ENCODE measurements at places on chromosomes 11 and 22.

DNA sequence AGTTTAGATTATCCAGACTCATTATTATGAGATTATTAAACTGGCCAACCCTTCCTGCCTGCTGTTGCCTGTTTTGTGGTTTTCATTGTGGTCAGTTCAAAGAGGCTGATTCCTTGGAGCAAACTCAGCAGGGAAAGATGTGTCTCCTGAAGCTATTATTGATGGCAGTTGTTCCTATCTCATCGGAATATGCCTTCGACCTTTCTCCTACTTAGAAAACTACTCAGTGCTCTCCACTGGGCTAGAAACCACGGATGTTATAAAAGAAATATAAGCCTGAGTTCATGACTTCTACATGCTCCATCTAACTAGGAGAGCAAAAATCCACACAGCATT is 80.2 kb upstream of the NAV2 start:
- DNase-seq = no peak

DNA sequence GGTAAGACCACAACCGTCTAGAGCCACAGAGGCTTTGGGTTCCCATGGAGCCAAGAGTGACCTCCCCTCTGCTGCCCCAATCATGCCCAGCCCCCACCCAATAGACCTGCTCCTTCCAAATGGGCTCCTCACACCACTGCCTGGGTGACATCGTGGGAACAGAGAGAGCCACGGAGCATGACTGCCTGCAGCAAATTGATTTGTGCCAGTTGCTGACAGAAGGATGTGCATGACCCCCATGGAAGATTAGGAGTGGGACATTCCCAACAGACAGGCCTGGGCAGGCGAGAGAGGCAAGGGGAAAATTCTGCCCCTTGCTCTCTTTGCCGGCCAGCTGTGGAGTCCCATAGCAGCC is 88.5 kb downstream of the TENM4 start:
- DNase-seq = no peak

GRCh38 chr22:25828422-25828821 is 86.4 kb downstream of the MYO18B start:
- DNase-seq = no peak

GRCh38 chr11:8477151-8477550 is 116.9 kb downstream of the STK33 start:
- no peak for DNase-seq

DNA sequence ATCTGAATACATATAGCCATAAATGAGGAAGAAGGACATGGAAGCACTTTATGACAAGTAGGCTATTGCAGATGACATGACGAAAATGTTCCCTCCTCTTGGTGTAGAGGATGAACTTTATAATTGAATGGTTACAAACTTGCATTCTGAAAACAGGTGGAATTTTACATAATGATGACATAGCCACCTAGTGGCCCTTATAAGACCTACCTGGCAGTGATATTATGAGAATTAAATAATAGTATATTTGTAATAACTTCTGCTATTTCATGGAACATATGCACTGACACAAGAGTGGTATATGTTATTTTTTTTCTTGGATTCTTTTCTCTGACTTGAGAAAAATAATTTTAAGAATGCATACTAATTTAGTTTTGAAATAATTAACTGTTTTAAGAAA is 22.9 kb downstream of the TRIM22 start:
- no peak for DNase-seq

GRCh38 chr11:132122735-132123134 is 752.3 kb downstream of the NTM start:
- no peak for DNase-seq

DNA sequence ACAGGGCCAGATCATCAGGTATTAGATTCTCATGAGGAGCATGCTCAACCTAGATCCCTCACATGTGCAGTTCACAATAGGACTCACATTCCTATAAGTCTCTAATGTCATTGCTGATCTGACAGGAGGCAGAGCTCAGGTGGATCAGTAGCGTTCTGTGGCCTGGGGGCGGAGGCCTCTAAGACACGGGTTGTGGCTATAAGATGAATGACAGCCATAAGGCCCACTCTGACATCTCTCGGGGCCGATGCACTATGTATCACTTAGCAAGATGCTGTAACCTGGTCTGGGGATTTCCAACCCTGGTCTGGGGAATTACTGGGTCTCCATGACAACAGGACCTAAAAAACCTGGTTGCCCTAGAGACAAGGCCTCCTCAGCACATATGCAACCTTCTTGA is 932.7 kb downstream of the TBC1D22A start:
- no peak for DNase-seq

GRCh38 chr11:37857726-37858125 is 1259.7 kb upstream of the RAG2 start:
- no peak for DNase-seq

DNA sequence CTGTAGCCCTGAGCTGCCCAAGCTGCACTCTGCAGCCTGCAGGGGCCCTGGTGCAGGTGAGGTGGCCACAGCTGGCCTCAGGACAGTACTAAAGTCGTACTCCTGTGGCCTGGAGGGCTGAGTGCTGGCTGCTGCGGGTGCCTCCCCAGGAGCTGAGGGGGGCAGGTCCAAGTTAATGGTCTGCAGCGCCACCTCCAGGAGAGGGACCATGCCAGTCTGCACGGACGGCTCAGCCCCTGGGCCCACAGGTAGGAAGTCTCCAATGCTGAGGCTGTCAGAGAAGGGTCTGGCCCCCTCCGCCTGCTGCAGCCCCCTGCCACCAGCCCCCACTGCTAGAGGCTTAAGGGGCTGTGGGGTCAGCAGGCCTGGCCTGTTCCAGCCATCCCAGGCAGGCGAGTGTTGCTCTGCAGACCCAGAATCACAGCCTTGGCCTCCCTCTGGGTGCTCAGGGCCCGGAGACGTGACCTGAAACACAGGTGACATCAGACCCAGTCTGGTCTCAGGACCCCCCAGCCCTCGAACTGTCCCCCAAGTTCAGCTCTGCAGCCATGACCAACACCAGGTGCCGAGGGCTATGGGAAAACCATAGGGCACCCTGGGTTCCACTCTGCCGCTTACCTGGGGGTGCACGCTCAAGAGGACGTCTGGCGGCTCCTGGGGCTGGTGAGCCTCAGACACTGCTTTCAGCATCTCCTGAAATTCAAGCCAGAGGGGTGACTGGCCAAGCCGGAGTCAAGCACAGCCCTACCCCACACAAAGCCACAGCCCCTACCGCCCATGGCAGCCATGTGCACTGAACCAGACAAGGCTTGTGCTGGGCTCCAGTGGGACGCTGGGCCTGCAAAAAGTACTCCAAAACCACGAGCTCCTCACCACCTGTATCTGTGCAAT is 20.8 kb downstream of the SELENOO start:
- no peak for DNase-seq

DNA sequence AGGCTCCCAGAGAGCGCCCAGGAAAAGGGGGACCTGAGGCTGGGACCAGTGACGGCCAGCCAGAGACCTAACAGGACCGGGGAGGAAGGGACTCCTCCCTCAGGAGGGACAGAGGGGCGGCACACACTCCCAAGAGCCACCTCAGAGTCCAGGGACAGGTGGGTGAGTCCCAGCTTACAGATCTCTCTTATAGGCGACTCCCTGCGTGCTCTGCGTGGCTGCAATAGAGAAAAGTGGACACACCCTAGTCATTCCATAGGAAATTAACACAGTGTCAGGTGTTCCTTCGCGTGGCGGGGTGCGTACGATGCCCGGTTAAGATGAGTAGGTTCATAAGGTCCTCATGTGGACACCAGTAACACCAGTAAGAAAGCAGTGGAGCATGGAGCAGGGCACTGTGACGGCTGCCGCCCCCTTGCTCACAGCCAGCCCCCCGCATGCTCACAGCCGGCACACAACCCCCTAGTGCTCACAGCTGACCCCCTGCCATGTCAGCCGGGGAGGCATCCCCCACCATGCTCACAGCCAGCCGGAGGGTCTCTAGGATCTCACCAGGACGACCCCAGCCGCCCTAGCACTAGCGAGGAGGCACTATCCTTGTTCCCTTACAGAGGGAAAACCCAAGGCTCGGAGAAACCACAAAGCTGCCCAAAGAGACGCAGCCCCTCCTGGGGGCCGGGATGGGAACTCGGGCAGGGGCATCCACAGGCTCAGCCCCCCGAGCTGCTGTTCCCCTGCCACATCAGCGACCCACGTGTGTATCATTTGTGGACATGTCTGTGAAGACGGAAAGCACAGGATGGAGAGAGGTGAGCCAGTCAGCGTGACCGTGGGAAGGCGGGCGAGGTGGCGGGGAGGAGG is 426.8 kb downstream of the TBC1D22A start:
- no peak for DNase-seq

DNA sequence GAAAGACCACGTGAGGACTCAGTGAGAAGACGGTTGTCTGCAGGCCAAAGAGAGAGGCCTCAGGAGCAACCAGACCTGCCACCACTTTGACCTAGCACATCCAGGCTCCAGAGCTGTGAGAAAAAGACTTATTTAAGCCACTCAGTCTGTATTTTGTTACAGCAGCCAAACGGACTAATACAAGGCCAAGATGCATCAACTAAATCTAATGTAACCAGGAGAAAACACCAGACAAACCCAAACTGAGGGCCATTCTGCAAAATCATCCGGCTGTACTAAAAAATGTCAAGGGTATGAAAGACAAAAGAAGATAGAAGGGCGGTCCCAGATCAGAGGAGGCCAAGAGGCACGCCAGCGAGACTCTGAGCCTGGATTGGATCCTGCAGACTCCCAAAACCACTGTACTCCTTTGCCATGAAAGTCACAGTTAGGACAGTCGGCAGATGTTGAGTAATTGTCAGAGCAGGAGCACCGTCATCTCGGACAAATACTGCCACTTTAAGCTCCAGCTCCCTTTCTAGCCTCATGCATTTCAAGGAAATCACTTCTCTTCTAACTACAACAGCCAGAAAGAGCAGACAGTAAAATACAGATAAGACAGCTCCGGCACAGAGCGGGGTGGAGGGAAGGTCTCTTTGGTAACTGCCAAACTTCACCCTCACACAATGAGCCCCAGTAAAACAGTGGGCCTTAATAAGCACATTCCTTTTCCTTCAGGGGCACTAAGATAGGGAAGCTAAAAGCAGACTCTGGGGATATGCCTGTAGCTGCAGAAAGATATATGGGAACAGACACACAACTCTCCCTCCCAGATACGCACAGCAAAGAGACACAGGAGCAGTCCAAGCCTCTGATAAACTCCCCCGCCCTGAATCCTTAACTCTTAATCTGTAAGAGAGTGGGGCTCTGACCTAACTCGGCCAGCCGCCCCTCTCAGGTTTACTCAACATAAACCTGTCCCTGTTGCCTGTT is 3.5 kb upstream of the ZP1 start:
- DNase-seq = no peak

- DNase-seq = no peak
Measured at GRCh38 chr22:22406445-22407027, 102.0 kb downstream of the ZNF280B start.

- DNase-seq = peak; percentile 3
Measured at GRCh38 chr11:73931039-73931645, 19.7 kb upstream of the DNAJB13 start.

DNA sequence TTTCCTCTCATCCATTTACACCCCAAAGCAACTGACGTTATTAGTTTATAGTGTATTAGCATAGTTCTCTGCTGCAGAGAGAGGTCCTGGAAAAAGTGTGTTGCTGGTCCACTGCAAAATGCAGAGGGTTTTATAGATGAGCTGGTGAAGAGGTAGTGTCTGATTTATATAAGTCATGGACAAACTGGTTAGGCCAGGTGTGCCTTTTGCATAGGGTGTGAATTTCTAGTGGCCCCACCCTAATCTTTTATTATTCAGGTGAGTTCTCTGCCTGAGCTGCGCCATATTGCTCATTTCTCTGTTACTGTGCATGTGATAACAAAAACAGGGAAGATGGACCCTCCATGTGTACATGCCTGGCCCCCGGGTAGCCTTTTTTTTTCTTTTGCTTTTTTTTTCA is 43.1 kb upstream of the TRIM77 start:
- DNase-seq = no peak

GRCh38 chr11:58866788-58867187 is 22.3 kb upstream of the GLYATL2 start:
- DNase-seq = no peak

- no peak for DNase-seq
Measured at GRCh38 chr11:93250326-93250725, 52.5 kb upstream of the SLC36A4 start.

GRCh38 chr22:49394116-49394785 is 433.4 kb downstream of the BRD1 start:
- no peak for DNase-seq

GRCh38 chr11:65207918-65208784 is 26.4 kb downstream of the CAPN1 start:
- no peak for DNase-seq

DNA sequence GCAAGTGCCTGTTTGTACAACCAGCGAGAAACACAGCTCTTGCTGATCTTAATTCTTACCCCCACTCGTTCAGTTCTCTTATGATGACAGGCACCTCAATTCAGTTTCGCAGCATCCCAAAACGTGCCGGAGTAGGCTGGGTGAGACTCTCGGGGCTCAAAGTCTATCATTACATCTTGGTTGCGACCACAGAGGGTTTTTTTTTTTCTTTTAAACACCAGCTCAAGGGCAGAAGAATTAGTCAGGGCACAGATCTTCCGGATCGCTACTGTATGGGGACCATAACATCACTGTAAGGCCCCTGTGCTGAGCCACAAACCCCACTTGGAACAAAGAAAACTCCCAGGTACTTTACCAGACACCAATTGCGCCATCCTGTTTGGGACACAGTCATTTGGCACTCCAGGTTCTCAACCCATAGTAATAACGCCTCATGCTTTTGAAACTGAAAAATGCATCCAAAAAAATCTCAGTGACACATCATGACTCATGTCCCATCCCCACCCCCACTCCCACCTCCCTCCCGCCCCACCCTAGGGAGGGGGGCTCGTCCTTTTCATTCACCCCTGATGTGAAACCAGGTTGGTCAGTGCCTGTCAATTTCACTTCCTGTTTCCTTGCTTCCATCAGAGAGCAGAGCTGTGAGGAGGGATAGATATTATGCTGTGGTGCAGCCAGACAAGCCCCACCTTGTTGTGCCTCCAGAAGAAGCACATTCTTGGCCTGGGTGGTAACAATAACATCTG is 41.0 kb upstream of the CD5 start:
- DNase-seq = peak; percentile 73

DNA sequence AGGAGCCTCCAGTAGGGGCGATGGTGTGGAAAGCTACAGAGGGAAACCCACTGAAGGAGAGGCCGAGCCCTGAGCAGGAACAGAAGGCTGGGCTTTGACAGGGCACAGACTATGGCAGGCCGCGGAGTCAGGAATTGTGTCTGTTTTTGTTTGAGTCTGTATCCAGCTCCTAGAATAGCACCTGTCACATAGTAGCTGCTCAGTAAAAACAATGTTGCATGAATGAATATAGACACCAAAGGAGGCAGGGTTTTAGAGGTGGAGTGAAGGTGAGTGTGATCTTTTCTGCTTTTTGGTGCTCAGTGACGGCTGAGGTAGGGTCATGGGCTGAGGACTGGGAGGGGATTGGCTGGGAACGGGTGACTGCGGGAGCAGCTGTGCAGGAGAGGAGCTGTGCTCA is 18.5 kb upstream of the APOBEC3A start:
- no peak for DNase-seq
